Activated T-helper 1 cell treated with Interleukin-2 at 50 U/mL for 16 hours (primary cell): ENCODE measurements at places on chromosomes 6 and 20.

DNA sequence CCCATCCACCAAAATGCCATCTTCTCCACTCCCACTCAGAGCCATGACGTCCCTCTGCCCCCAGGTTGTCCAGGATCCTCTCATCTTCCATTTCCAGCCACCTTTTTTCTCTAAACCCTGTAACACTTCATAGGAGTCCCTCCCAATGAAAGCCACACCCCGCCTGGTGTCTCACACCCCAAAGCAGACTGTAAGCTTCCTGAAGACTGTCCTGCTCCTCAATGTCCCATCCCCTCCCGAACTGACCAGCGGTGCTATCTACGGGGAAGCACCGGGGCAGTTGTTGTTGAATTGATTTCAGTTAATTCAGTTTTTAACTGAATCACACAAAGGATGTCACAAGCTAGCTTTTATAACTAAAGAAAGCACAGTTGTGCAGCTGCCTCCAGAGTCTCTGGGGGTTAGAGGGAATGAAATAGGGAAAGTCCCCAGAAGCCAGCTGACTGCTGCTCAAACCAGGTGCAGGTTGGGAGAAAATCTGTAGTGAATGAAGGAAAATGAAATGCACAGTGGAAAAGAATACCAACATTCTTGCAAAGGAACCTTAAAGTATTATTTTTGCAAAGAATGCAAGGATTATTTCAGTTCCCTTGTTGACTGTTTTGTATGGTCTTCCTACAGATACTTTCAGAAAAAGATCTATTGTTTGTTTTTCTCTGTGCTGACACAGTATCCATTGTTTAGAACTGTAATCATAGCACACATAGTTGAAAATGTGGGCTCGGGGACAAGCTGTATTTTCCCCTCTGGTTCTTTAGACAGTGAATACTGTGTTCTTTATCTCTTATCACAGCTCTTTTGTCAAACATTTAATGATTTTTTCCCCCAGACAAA is 222.6 kb upstream of the QKI start:
- DNase-seq, result no peak

DNA sequence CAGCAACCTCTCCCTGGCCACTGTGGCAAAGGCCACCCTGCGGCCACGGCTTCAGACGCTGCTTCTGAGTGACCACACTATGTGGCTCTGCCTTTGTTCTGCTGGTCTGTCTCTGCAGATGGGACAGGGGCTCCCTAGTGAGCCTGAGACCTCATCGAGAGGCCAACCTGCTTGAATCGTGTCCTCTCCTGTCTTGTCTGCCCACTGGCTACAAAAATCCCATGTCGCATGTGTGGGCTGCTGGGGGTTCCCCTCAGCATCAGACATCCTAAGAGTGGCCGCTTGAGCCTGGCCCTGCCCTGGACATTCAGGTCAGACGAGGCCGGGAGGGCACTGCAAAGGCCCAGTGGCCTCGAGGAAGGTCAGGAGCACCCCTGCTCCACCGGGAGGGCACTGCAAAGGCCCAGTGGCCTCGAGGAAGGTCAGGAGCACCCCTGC is 222.9 kb downstream of the DLL1 start:
- DNase-seq, result no peak

DNA sequence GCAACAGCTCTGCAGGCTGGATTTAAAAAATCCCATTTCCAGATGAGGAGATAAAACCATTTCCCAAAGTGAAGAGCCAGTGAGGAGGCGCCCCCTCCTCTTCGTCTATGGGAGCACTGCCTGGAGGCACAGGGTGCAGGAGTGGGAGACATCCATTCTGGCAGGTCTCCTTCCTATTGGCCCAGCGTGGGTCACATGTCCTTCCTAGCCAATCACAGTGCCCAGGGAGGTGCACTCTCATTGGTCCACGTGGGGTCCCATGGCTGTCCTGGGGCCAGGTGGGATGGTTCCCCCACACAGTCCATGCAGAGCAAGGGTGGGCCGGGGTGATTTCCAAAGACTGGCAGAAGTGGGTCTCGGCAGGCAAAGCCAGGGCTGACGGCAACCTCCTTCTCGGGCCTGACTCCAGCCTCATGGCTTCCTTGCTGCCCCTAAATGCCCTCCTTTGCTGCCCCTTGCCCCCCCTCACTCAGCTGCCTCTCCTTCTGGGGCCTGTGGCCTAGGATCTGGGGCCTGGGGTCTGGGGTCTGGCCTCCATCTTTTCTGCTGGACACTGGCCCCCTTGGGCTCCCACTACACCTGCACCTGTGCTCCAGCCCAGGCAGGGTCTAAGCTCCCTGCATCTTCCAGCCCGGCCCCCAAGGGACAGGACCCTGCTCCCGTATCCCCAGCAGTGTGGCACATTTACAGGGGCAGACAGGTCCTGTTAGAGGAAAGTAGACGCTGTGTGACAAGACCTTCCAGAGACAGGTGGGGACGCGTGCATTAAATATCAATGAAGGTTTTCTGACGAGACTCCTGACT is 231.7 kb downstream of the TAF4 start:
- no peak for DNase-seq

DNA sequence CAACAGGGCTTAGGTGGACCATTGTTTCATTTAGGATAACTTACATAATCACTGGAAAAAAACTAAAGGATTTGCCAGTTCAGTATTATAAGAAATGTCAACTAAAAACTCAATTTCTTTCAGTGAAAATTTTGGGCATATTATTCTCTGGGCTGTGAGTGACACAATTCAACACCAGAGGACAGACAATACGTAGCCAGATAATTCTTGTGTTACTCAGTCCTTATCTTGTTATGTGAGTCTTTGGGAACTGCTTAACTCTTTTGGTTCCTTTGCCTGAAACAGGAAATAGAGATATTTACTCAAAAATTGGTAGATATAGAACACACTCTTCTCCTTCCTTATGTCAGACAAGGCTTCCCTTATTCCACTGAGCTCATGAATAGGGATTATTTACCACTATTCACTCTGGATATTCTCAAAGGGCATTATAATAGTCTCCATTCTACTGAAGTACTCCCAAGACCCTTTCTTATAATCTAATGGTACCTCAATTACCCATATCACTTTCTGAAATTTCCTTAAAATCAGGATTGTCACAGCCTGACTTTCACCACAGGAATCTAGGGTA is 4.9 kb upstream of the BEND6 start:
- DNase-seq, result no peak

GRCh38 chr20:46789339-46790028 is 80.0 kb downstream of the SLC2A10 start:
- no peak for DNase-seq

- no peak for DNase-seq
These were observed 36.2 kb downstream of the SUN5 start for GRCh38 chr20:32967961-32968457.
